ENCODE measurements at places on chromosomes 11 and 22.

GRCh38 chr11:69480547-69481392 lies 693 bp upstream of the LINC01488 start:
- DNase-seq = no peak

GRCh38 chr11:16933291-16933690 lies 80.9 kb downstream of the PLEKHA7 start:
- no peak for DNase-seq

DNA sequence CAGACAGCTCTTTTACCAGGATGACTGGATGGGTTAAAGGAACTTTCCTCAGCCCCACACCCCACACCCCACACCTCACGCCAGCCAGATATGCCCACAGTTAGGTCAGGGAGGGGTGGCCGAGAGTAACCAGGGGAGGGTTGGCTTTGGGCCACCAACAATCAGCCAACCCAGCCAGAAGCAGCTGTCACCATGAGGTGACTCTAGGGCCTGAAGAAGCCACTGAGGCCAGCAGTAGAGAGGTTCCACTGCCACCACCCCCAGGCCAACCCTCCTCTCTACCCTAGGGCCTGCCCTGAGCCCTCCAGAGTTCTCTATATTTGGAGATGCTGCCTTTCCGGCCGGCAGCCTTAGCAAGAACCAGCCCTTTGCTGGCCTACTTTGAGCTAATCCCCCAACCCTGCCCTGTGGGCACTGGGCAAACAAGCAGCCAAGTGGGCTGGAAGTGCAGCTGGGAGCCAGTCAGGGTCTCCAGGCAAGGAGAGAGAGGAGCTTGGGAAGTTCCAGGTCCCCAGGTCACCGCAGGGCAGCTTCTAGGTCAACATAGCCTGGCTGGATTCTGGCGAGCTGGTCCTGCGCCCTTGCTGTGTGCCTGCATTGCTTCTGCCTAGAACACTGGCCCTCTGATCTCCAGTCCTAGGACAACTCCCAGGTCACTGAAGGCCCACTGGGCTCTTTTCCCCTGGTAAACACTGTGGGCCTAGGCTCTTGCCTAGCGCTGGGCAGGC lies 12.0 kb upstream of the SYT8 start:
- DNase-seq = no peak

DNA sequence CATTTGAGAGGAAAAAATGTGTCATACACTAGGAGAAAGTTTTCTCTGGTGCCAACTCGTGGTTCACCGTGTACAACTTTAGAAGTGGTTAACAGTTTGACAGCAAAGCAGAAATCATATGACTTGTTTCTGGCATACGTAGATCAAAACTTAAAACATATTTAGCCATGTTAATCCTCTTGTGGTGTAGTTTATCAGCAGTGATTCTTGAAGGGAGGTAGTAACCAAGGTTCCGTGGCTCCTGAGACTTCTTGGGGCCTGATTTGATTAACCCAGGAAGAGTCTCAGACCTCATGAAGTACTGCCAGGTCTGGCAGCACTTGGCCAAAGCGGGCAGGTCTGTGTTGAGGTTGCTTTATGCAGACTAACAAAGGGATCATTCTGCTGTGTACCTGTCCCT lies 40.5 kb downstream of the SREBF2 start:
- no peak for DNase-seq

Measured in midbrain (tissue), 1 donor.